ENCODE measurements at places on chromosomes 5 and 9.

- DNase-seq: no peak
Measured at GRCh38 chr9:102185962-102186361, 447.5 kb upstream of the GRIN3A start.

GRCh38 chr9:105027084-105027483 lies 99.1 kb upstream of the ABCA1 start:
- no peak for DNase-seq

- no peak for DNase-seq
Measured at GRCh38 chr9:96158147-96158546, 143.8 kb downstream of the HSD17B3 start.

- DNase-seq: no peak
Measured at GRCh38 chr9:137170486-137171148, 766 bp upstream of the LRRC26 start.

- DNase-seq: no peak
Measured at GRCh38 chr5:91538179-91538578, 155.1 kb upstream of the ARRDC3 start.

- DNase-seq: no peak
Measured at GRCh38 chr9:125888211-125888610, 141.0 kb downstream of the PBX3 start.
